ENCODE measurements at places on chromosomes 6 and 20.

GRCh38 chr20:36017048-36017951 is 48.9 kb downstream of the CNBD2 start:
- DNase-seq = no peak

GRCh38 chr6:96907498-96907897 is 9.8 kb upstream of the NDUFAF4 start:
- DNase-seq = no peak

DNA sequence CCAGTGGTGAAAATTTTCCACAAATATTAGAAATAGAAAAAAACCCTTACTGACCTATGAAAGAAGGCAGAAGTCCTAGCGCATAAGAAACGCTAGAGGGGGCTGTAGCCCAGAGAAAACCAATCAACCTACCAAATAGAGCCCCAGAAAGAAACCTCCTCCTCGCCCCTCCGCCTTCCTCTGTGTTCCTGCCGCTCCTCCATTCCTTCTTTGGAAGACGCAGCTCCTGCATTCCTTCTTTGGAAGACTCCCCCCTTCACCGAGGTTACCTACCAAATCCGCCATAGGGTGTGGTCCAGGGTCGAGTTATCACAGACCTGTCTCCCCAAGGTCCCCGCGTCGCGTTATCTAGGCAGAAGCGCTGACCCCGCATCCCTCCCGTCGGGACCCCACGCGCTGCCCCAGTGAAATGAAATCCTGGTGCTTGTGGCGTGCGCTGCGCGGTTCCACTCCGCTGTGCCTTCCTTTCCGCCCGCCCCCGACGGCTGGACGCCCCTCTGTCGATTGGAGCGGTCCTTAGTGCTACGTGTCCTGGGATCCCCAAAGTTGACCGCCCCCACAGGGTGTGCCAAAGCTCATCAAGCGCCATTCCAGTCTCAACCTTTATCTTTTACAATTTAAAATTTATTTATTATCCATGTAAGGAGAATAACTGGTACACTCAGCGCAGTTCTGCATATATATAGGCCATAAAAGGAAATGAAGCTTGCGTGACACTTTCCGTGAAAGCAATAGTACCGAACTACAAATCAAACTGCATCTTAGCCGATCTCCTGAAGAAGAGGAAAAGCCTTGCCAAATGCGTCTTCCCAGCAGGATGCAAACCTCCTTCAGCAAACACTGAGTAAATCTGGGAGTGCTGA is 13.0 kb downstream of the RPP21 start:
- DNase-seq = peak; percentile 54

DNA sequence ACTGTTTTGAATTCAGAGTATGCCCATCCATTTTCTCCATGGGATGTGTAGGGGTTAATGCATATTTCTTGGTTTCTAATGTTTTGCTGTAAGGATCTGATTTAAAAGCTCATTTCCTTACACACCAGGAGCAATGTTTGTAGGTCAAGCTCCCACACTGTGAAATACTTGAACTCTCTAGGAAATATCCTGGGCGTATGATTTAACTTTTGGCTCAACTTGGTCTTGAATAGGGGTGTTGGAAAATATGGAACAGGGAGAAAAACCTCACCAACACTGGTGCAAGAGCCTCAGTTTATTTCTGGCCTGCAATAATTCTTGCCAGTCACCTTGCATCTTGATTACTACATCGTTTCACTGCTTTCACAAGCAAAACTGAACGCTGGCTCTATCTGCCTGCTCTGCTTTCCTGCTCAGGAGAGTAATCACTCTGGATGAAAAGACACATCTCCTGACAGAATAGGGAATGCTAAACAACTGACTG is 25.1 kb upstream of the RFPL4B start:
- no peak for DNase-seq
